ENCODE measurements at places on chromosomes 16 and 17.

DNA sequence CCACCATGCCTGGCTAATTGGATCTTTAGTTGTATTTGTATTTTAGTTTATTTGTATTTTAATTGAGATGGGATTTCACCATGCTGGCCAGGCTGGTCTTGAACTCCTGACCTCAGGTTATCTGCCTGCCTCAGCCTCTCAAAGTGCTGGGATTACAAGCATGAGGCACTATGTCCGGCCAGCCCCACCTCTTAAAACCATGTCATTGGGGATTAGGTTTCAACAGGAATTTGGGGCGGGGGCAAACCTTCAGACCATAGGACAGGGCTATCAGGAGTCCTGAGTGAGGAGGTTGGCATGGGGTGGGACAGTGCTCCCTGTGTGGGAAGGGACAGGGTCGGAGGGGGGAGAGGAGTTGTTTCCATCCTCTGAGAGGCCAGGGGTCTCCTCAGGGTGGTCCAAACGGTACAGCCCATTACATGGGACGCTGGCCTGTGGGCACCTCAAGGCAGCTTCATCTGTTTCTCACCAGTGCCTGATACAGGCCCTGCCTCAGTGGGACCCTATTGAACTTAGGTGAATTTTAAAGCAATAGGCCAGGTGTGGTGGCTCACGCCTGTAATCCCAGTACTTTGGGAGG lies 21.6 kb downstream of the GAA start:
- DNase-seq = no peak

GRCh38 chr16:88966986-88967829 lies 9.8 kb downstream of the CBFA2T3 start:
- no peak for DNase-seq

- DNase-seq = no peak
Observed at GRCh38 chr17:68461589-68461988, 4.3 kb upstream of the WIPI1 start.

GRCh38 chr17:46851029-46851741 lies at the start of gene WNT9B:
Gene WNT9B, plus strand, starts transcription at chr17:46851583. Its CDS starts 56 bp downstream, at chr17:46851639.
- DNase-seq = no peak

- no peak for DNase-seq
Observed at GRCh38 chr16:30744183-30744582, 4.0 kb upstream of the PHKG2 start.

DNA sequence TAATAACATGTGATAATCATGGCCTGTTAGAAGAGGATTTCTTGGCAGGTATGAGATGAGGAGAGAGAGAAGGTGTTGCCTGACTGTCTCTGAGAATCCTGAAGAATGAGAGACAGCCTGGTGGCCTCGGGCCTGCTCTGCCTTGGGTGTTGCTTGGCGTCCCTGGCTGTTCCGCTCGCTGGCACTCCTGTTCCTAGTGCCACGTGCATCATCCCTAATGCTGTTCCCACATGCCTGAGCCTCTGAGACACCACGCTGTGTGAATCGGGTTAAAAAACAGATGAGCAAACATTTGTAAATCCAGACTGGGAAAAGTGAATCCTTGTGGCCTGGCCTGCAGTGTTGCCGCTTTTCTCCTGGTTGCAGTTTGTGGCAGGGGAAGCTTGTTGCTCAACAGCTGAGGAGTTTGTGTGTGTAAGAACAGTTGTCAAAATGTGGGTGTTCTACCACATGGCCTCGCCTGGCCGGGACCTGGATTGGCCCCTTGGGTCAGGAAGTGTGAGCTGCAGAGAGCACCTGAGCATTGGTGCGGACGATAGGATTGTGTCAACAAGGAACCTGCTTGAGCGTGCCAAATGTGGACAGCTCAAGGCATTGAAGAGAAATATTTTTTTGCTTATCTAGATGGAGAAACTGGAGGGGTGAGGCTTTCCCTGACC lies 22.0 kb downstream of the UBN1 start:
- DNase-seq = peak; percentile 63

DNA sequence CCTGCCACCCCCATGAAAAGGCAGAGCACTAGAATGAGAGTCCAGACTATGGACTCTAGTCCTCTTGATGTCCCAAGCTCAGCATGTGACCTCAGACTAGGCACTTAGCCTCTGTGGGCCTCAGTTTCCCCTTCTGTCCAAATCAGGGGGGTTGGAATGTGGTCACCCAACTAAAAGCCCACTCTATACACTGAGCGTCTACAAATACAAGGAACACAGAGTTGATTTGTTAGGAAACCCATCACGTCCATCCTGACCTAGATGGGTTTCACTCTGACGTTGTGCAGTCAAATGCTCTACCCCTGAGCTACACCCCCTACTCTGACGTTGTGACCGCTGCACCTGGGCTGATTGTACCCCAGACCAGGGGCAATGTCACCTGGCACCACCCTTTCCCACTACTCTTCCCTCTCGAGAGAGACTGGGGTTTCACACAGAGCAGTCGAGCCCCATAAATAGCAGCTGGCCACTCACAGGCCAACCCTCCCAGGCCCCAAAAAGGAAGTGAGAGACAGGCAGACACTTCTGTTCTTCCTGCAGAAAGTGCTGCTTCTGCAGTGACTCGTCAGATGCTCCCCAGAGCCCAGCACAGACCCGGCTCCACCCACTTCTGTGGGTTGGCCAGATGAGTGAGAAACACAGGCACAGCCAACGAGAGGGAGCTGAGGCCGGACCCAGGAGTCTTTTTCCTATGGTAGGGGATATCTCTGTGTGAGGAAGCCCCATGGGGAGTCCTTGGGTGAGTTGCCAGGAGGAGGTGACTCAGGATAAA lies 16.1 kb upstream of the TNFRSF13B start:
- no peak for DNase-seq

GRCh38 chr16:53530046-53530445 lies 27.0 kb upstream of the AKTIP start:
- DNase-seq = no peak

- no peak for DNase-seq
Observed at GRCh38 chr16:63876103-63876502, 1245.8 kb downstream of the CDH11 start.

GRCh38 chr17:48441862-48442261 lies 11.8 kb upstream of the SKAP1 start:
- no peak for DNase-seq

- no peak for DNase-seq
Observed at GRCh38 chr17:6913608-6914443, 82.0 kb upstream of the ALOX12 start.

- no peak for DNase-seq
Observed at GRCh38 chr16:79276501-79276900, 324.0 kb downstream of the MAF start.

- DNase-seq = no peak
Observed at GRCh38 chr16:86199182-86199581, 300.2 kb downstream of the IRF8 start.

DNA sequence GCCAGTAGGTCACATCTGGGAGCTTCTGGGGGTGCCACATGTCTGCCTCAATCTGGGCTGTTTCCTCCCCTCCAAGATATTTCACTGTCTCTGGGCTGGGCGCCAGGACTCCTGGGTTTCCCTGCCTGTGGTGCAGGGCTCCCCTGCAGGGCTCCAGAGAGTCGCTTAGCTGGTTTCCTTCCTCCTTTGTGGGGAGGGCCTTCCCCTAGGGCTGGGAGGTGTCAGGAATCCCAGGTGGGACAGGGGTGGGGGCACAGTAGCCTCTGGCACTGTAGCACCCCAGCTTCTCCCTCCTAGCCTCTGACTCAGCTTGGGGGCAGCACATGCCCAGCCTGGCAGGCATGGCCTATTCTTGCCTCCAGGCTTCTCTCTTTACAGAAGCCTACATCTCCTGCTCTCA lies 2.6 kb downstream of the RARA start:
- no peak for DNase-seq

DNA sequence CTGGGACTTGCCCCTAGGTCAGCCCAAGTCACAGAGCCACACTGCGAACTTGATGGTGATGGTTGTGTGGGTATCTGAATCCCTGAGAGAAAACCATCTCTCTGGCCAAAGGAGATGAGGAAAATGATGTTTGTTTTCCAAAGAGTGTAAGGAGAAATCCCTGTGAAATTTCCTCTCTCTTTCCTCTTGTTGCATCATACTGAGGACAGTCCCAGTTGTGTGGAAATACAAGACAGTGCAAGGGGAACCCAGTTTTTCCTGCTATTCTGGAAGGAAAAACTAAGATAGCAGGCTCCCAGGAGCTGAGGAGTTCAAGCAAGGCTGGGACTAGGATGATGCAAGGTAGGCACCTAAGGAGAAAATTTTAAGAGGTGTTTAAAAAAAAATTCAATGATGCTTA lies 86.8 kb upstream of the TOM1L1 start:
- peak; percentile 26 for DNase-seq

GRCh38 chr17:8563981-8564602 lies 66.4 kb downstream of the MYH10 start:
- no peak for DNase-seq

DNA sequence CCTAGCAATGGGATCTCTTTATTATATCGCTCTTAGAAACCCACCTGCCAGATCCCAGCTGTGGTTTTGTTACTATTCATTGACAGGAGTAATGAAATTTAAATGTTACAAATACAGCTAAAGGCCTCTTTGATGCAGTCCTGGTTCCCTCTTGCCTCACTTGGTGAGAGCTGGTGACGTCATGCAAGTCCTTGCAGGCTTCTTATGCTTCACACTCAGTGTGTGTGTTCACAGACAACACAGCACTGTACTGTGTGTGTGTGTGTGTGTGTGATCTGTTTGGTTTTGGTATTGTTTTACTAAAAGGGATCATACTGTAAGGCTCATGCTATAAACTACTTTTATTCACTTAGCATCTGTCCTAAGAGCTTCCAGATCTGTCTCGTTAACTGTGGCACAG lies 75.0 kb downstream of the USP22 start:
- DNase-seq = no peak

GRCh38 chr17:36204724-36205500 lies 6.0 kb upstream of the CCL4L2 start:
- no peak for DNase-seq

DNA sequence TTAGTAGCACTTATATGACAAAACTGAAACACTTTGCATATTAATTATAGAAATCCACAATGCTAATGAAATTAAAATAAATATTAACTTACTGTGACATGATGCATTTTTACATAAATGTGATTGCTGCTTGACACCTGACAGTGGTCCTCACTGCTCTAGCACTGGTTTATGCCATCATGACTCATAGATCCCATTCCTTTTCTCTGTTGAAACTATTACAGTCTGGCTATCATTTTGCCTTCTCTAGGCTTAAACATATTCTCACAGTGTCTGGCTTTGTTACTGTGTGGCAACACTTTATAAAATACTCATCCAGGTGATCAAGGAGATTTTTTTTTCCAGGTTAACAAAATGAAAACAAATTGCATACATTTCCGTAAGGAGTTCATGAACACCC lies 108.0 kb downstream of the MRTFB start:
- DNase-seq = no peak

GRCh38 chr16:24114876-24115275 lies 141.3 kb upstream of the CACNG3 start:
- DNase-seq = no peak

DNA sequence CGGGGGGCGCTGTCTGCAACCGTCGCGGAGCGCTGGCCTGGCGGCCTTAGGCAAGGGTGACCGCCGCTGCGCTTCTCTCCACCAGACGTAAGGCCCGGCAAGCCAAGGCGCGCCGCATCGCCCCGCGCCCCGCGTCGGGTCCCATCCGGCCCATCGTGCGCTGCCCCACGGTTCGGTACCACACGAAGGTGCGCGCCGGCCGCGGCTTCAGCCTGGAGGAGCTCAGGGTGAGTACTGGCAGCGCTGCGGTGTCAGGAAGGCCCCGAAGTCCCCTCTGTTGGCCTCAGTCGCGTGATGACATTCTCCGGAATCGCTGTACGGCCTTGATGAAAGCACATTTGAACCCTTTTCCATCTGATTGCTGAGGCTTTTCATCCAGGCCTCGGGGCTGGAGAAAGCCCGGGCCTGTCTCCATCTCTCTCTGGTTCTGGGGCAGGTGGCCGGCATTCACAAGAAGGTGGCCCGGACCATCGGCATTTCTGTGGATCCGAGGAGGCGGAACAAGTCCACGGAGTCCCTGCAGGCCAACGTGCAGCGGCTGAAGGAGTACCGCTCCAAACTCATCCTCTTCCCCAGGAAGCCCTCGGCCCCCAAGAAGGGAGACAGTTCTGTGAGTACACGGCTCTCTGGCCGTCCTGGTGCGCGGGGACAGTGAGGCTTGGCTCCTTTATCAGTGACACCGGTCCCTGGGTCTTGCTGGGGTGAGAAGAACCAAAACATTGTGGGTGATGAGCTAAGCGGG lies 831 bp downstream of the RPL13 start:
- DNase-seq = no peak

DNA sequence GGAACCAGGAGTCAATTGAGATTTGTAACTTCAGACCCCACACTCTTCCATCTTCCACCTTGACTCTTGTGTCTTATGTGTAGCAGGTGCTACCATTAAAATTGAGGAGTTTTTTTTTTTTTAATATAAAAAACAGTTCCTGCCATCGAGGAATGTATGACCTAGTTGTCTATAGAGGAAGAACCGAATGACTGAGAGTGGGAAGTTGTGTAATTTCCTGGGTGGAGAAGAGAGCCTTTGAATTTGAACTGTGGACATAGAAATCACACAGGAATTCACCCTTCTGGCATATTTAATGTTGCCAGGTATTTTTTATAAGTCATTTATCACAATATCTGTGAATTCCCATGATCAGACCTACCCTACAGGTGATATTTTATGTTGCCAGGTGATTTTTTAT lies 22.0 kb downstream of the SP2 start:
- no peak for DNase-seq

GRCh38 chr16:48323783-48324775 lies 61.1 kb downstream of the SIAH1 start:
- no peak for DNase-seq

GRCh38 chr17:15350777-15351477 lies 9.5 kb upstream of the TEKT3 start:
- no peak for DNase-seq

DNA sequence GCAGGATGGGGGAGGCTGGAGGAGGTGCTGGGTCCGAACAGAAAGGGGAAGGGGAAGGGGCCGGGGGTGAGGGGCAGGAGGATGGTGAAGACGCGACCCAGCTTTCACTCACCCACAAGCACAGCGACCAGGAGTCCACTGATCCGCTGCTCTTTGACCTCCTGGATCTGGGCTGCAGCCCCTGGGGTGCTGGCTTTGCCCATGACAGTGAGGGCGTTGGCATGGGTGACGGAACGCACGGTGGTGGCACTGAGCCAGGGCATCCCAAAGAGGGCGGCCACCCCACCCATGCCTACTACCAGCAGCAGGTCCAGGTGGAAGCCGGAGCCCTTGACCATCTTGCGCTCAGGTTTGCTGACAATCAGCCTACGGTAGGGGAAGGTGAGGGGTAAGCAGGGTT lies 14.9 kb downstream of the SLC4A1 start:
- no peak for DNase-seq

GRCh38 chr16:67483150-67483549 lies at the start of gene AGRP:
Gene AGRP, minus strand, starts transcription at chr16:67483547. Its CDS starts 149 bp downstream, at chr16:67483398.
- DNase-seq = no peak

DNA sequence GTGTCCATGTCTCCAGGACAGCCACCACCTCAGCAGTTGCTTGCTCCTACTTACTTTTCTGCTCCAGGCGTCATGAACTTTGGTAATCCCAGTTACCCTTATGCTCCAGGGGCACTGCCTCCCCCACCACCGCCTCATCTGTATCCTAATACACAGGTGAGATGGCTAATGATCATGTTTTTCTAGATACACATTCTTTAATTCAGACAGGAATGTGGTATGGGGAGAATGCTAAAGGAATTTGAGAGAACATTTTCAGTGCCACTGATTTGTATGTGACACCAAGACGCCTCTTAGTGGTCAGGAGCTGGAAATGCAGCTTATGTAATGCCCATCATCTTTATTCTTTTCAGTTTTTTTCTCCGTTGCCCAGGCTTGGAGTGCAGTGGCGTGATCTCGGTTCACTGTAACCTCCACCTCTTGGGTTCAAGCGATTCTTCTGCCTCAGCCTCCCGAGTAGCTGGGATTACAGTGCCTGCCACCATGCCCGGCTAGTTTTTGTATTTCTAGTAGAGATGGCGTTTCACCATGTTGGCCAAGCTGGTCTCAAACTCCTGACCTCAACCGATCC lies 8.9 kb upstream of the RAPGEFL1 start:
- peak; percentile 26 for DNase-seq
